CD4-positive, alpha-beta T cell treated with Interleukin-1 beta for 1 hour (primary cell): ENCODE measurements at places on chromosomes 7 and 10.

- DNase-seq: no peak
Measured at GRCh38 chr7:3175285-3175902, 125.7 kb upstream of the SDK1 start.

DNA sequence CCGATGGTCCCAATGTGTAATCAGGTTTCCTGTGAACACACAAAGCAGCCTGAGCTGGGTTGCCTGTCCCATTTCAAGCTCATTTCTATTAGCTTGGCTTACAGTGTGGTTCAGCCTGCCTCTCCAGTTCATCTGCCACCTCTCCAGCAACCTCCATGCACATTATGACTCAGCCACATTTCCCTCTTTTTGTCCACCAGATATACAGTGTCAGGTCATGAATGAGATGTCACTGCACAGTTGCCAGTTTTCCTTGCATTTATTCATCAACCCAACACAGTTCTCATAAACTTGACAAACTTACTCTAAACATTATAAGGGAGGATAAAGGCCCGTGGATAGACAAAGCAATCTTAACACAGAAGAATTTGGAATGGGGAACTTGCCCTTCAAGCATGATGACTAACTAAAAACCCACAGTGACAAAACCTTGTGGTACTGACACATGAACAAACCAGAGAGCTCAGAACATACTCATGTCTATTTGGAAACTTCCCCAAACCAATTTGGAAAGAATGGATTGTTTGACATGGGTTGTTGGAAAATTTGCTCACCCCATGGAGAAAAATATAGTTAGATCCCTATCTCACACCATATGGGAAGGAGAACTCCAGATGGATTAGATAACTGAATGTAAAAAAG is 2.5 kb upstream of the CFAP58 start:
- DNase-seq: peak; percentile 19

- DNase-seq: no peak
Measured at GRCh38 chr7:25297278-25297677, 69.0 kb upstream of the NPVF start.

- no peak for DNase-seq
Measured at GRCh38 chr10:98266647-98267046, 1.3 kb downstream of the LOXL4 start.
